ENCODE measurements at places on chromosomes 16 and 17.

DNA sequence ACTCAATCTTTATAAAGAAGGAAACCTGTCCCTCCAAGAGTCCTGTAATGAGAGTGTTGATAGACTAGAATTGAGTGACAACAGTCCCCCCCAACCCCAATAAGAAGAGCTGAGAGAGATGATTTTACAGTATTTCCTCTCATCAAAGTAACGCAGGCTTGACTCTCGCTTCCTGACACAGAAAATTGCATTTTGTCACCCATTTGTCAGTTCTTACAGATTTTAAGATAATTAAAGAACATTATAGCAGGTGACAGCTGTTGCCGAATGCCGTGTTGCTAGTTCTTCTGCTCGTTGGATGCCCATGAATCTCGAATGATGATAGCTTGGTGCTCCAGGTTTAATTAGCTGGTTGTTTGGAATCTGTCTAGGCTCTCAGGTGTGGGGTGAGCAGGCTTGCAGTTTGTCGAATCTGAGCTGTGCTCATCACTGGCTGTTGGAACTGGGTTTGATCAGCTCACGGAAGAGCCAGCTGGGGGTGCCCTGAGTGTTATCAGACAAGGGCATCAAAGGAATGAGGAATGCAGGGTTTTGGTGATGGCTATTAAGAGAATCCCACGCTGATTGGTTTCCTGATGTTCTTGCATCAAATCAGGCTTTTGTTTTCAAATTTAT, 84.8 kb upstream of the CPHXL start:
- no peak for DNase-seq

- no peak for DNase-seq
These were observed 167.7 kb downstream of the IRX3 start for GRCh38 chr16:54118846-54119245.

- peak; percentile 19 for DNase-seq
These were observed 46.3 kb downstream of the DNAH9 start for GRCh38 chr17:11644265-11645212.

DNA sequence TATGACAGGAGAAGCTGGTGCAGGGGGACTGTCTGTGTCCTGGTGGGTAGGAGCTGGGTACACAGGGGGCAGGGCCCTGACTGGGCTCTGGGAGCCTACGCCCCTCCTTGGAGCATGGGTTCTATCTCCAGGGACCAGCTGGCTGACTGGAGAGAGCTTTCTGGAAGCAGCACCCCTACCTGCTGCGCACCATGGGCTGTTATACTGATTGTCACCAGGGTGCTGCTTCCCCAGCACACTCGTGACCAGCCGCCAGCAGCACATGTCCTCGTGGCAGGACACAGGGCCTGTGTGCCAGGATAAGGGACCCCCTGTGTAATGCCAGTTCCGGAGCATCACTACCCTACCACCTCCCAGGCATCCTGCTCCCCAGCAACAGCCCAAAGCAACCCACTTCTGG, 106.0 kb downstream of the AMFR start:
- no peak for DNase-seq

DNA sequence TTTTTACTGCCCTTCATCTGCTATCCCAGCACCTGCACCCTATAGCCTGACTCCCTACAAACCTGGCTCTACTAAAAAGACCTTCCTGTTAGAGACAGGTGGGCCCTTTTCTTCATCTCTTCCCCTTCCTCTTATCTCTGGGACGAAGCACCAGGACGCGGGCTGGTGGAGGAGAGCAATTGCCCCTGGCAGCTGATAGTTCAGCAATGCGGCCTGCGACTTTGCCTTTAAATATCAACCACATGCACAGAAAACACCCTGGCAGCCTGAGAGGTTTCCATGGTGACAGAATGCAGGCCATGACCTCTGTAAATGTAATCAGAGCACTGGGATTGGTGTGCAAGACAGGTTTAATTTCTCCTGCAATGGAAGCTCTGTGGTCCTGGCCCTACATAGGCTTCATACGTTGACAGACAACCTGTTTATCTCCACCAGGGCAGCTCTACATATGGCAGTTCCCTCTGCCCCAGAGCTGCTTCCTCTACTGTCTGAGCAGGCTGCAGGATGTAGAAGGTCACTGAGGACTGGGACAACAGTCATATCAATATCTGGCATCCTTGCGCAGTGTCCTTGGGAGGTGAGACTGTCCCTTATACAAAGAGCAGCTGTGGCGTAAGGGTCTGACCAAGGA, 10.0 kb upstream of the SKAP1 start:
- peak; percentile 44 for DNase-seq

- no peak for DNase-seq
These were observed 23.8 kb downstream of the ARHGAP17 start for GRCh38 chr16:24991349-24991748.

DNA sequence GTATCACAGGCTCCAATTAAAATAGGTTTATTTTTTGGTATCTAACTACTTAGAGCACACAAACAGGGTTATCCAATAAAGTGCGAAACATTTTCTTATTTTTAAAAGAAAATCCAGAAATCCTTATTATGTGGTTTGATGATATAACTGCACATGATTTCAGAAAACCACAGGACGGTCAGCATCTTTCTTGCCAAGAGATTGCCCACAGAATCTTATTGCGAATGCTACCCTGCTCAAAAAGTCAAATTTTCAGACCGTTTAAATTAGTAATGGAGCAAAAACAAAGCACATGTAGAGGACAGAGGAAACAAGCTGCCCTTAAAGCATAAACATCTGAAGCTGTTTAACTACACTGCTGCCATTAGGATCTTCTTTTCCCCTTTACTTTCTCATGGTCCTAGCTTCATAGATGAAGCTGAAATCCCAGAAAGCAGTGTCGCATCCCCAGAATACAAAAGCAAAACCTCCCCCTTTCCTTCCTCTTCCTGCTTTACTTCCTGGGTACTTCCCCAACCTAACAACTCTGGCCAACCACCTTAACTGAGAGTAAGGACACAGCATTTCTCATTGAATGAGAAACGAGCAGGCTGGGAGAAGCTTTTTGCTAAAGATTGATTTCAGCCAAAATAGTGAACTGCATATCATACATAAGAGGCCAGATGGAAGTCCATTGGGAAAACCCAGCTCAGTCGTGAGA, 43.7 kb downstream of the CMTM4 start:
- no peak for DNase-seq

GRCh38 chr17:3695723-3696411, at the start of gene P2RX5:
Gene P2RX5 (minus strand): TSS chr17:3696155. CDS start chr17:3696005, 150 bp downstream.
- peak; percentile 51 for DNase-seq

Data from activated CD8-positive, alpha-beta memory T cell treated with anti-CD3 and anti-CD28 coated beads, Interleukin-2, amount 50 U/mL, for 4 hours (primary cell).